ENCODE measurements at places on chromosomes 16 and 17.

DNA sequence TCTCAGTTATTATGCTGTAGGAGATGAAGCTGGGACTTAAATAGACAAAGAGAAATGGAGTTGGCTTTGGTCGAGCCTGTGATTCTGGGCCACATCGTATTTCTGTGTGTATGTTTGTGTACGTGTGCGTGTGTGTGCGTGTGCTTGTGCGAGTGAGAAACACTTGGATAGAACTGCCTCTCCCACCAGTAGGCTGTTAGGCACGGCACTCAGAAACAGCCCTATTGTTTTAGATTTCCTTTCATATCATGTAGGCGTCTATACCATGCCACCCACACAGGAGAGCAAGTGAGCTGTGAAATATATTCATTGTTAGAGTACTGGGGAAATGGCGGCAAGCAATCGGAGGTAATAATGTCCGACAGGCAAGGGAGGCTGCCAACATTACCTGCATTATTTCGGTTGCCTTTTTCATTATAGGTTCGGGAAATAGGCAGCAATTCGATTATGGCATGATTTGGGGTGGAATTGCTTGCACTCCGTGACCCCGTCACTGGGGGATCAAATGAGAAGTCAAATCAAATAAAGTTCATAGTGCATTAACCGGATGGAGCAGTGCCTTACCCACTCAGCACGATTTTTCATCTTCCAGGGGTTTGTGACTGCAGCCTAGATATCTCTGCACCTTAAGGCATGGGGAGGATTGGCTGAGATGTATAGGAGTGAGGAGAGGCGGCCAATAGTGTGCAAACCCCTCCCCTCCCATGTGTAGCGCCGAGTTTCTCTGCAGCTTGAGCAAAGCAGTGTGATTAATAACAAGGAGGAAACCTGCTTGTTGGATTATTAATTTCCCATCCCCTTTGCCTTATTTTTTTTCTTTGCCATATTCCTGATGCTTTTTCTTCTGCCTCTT, 89.6 kb downstream of the RBFOX1 start:
- no peak for DNase-seq

GRCh38 chr17:66135219-66135618, 56.7 kb downstream of the CEP112 start:
- no peak for DNase-seq

- no peak for DNase-seq
Measured at GRCh38 chr17:45833920-45834319, 10.8 kb upstream of the SPPL2C start.

- DNase-seq = no peak
Measured at GRCh38 chr17:37607637-37608331, 1.4 kb downstream of the SYNRG start.

GRCh38 chr17:77128896-77129567, 11.7 kb upstream of the SEC14L1 start:
- no peak for DNase-seq

DNA sequence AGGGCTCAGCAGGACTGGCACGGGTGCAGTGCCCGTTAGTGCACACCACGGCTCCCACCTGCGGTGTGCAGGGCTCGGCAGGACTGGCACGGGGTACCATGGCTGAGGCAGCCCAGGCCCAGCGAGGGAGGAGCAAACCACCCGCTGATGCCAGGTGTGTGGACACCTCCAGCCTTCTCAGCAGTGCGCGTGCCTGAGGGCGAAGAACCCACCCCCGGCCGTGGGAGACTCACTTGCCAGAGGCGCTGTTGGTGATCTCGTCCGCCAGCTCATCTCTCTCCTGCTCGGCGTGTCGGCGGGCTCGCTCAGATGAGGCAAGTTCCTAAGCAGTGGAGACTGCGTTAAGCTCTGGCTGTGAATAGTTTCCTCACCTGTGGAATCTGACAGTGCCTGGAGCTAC, 45.4 kb downstream of the NDEL1 start:
- no peak for DNase-seq

GRCh38 chr17:82053130-82053529, 1.4 kb downstream of the GPS1 start:
- no peak for DNase-seq

- DNase-seq = no peak
Measured at GRCh38 chr16:50528820-50529219, 19.4 kb upstream of the NKD1 start.

DNA sequence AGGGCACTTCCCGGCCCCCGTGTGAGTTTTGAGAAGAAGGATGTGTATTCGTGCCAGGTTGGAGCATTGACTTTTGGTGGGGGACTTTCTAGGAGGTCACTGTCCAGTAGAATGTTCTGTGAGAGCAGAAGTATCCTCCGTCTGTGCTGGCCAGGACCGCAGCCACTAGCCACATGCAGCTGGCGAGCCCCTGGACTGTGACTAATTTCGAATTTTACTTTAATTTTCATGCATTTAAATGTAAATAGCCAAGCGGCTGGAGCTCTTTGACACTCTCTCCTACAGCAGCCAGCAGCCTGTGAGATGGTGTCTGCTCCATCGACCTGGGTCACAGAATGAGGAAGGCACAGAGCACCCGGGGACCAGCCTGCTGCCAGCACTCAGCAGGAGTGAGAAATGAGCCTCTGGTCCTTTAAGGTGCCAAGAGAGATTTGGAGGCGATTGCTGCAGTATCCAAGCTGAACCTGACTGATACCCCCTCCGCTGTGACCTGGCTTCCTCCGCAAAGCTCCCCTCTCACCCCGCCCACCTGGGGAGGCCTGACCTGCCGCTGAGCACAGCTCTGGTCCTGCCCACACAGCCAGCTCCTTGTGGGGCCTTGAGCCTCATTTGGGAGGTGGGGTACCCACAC, 7.8 kb downstream of the ATP2A3 start:
- DNase-seq = no peak

DNA sequence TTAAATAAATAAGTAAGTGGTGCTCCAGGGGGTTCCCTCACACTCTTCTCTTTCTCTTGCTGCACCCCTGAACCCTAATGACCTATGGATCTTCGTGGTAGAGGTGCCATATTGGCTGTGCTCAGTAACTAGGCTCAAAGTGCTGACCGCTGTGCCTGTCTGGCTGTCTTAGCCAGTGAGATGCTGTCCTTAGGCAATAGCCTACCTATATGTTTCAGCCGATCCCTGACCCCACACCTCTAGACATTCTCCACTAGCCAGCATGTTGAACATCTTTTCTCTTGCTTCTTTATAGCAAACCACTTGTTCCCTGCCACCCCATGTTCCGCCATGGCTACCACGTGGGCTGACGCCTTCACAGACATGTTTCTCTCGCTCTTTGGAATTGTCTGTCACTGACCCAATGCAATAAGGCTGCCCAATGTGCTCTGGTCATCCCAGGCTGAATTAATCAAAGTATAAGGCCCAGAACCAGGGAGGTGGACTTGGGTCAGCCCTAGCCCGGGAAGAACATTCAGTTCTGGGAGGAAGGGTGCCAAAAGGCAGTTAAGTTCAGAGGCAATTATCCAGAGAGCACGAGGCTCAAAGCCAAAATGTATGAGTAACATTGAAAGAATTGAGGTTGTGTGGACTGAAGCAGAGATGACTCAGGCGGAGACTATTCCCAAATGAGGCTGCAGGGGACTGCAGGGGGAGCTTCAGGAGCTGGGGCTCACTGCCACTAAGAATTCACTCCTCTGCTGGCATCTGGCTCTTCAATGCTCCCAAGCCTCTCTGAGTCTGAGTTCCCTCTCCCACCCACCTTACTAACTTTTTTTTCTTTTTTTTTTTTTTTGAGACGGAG, 28.7 kb upstream of the TNRC6A start:
- peak; percentile 98 for DNase-seq

GRCh38 chr17:58324409-58325288, 3.9 kb downstream of the TSPOAP1 start:
- no peak for DNase-seq

- DNase-seq = no peak
Measured at GRCh38 chr16:84412262-84412661, 43.9 kb downstream of the ATP2C2 start.

DNA sequence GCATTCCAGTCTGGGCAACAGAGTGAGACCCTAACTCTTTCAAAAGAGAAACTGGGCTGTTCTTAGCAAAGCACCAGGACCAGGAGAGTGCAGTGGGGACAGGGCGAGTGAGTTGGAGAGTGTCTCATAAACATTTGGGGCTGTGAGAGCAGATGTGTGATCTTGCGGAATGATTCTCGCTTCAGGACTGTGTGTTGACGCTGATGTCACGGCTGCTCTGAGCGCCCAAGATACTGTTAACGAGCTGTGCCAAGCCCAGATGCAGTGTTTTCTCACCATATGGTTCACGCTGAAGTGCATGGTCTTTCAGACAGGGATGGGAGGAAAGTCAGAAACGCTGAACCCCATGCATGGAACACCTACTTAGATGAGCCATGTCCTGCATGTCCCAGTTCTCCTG, 438.2 kb downstream of the HS3ST4 start:
- no peak for DNase-seq

DNA sequence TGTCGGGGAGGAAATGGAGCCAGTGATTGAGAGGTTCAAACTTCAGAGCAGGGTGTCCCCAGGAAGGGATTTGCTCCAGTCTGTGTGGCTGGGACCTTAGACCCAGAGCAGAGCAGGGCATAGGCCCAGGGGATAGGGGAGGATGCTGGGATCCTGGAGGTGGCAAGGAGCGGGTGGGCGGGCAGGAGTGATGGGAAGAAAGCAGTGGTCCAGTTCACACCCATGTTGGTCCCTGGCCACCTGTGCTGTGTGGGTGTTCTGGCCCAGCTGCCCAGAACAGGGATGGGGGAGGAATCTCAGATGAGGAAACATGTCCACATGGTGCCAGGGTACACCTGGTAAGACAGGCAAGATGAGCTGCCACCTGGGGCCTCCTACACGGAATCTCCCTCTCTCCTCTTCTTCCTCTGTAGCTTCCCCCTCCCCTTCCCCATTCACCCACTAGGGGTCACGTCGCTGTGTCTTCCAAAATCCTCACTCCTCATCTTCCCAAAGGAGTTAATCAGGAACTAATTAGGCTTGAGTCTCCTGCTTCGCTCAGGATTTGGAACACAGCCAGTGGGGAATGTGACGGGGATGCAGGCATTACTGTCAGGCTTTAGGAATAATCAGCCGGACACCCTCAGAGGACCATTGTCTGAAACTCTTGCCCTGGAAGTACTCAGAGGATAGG, 2.3 kb downstream of the BEAN1 start:
- DNase-seq = no peak

GRCh38 chr17:76827736-76828135, 40.5 kb upstream of the MGAT5B start:
- DNase-seq = no peak

DNA sequence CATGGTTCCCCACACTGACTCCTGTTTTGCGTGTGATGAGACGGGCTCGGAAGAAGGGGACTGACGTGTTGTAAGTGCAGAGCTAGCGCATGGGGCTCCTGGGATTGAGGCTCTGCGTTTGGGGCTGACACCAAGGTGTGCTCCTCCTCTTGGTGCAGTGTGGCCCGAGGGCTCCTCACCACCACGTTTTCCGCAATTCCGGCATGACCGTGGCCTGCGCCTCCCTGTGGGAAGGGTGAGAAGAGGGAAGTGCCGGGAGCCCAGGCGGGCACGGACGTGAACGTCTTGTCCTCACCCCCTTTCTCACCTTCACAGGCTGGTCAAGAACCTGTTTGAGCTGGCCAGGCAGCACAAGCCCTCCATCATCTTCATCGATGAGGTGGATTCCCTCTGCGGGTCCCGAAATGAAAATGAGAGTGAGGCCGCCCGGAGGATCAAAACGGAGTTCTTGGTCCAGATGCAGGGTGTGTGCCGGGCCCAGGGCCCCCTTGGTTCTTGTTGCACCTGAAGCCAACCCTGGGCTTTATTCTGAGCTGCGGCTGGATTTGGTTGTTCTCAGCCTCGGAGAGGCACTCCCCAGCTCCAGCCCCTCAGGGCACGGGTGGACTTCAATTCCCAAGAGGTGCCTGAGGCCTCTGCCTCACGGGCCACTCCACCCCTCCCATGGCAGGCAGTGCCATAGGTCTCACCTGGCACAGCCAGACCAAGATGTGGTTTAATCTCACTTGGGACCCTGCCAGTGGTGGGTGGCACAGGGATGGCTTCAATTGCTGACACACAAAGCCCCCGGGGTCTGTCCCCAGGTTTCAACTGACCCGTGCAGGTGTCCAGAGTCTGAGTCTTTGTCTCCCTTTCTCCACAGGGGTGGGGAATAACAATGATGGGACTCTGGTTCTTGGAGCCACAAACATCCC, 8.9 kb downstream of the VPS4A start:
- DNase-seq = no peak

- no peak for DNase-seq
Measured at GRCh38 chr16:64312980-64313379, 808.9 kb downstream of the CDH11 start.

GRCh38 chr16:48546774-48547173, 63.2 kb downstream of the N4BP1 start:
- DNase-seq = no peak

DNA sequence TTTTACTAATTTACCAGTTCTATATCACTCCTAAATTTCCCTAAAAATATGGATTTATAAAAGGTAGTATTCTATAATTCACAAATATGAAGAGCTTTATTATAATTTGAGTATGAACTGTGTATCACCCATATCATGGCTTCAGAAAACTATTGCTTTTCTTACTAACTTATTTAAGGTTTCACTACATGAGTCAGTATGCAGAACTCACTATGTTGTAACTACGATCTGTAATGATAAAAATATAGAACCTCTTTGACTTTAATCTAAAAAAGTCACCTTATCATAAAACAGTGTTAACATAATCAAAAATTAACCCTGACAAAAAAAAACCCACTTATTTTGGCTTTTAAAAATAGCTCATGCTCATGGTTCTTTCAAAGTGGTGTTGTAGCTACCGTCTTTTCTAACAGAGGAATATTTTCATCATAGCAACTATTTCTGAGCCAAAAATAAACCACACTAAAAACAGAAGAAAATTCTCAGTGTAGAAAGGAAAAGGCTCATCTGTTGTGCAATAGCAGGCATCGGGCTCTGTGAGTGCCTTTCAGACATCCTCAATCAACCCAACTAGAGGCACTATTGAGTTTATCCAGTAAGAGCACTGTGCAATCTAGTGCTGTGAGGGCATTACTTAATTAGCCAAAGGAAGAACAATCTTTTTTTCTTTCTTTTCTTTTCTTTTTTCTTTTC, 42.1 kb downstream of the ITGAM start:
- DNase-seq = peak; percentile 17

DNA sequence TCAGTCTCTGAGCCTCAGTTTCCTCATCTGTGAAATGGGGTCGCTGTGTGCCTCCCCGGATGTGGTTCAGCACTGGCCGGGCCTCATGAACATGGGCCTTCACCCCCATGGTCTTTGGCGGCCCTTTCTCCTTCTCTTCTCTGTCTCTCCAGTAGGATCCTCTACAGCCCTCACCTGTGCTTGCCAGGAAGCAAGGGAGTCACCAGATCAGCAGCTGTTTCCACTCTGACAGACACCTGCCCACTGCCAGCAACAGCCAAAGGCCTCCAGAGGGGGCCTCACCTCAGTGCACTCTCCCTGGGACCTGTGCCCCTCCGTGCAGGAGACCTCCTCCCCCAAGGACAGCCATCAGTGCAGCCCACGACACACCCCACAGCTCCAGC, 89.4 kb downstream of the C16orf78 start:
- no peak for DNase-seq

- DNase-seq = no peak
Measured at GRCh38 chr17:27598337-27599050, 32.5 kb upstream of the LGALS9 start.

Measured in AG09309 (cell line).